ENCODE measurements at places on chromosomes 11 and 22.
A peak's percentile ranks its signal among the peaks of the same experiment; 100 is the strongest.

GRCh38 chr11:122141725-122142124 is 25.7 kb upstream of the BLID start:
- peaks cover 93% of the 10 kb centered on the region for H3K4me1 ChIP-seq
- H3K27ac ChIP-seq: peak overlapping the region; percentile 53
- peaks cover 47% of the 10 kb centered on the region for H3K36me3 ChIP-seq

- H3K27me3 ChIP-seq: no peaks in the 10 kb centered on the region
- no peaks in the 10 kb centered on the region for H3K36me3 ChIP-seq
- DNase-seq: no peak
- H3K27ac ChIP-seq: no peak overlapping the region
These were observed 62.2 kb upstream of the SOX6 start for GRCh38 chr11:16418428-16419097.

- no peaks in the 10 kb centered on the region for H3K36me3 ChIP-seq
- H3K4me3 ChIP-seq: no peak overlapping the region
- no peak for DNase-seq
- no peak overlapping the region for H3K27ac ChIP-seq
- H3K4me1 ChIP-seq: no peaks in the 10 kb centered on the region
These were observed 186.4 kb upstream of the ZBED5 start for GRCh38 chr11:11044137-11044855.

- peaks cover 24% of the 10 kb centered on the region for H3K4me1 ChIP-seq
- H3K27me3 ChIP-seq: no peaks in the 10 kb centered on the region
- DNase-seq: no peak
- H3K36me3 ChIP-seq: peaks cover 11% of the 10 kb centered on the region
- H3K27ac ChIP-seq: peak overlapping the region; percentile 89
These were observed 1.5 kb downstream of the CHEK1 start for GRCh38 chr11:125626288-125626950.

- peaks cover 6% of the 10 kb centered on the region for H3K4me1 ChIP-seq
- no peak overlapping the region for H3K4me3 ChIP-seq
- no peak overlapping the region for H3K27ac ChIP-seq
- peaks cover 33% of the 10 kb centered on the region for H3K27me3 ChIP-seq
These were observed 12.1 kb downstream of the SLC25A1 start for GRCh38 chr22:19166421-19166820.

DNA sequence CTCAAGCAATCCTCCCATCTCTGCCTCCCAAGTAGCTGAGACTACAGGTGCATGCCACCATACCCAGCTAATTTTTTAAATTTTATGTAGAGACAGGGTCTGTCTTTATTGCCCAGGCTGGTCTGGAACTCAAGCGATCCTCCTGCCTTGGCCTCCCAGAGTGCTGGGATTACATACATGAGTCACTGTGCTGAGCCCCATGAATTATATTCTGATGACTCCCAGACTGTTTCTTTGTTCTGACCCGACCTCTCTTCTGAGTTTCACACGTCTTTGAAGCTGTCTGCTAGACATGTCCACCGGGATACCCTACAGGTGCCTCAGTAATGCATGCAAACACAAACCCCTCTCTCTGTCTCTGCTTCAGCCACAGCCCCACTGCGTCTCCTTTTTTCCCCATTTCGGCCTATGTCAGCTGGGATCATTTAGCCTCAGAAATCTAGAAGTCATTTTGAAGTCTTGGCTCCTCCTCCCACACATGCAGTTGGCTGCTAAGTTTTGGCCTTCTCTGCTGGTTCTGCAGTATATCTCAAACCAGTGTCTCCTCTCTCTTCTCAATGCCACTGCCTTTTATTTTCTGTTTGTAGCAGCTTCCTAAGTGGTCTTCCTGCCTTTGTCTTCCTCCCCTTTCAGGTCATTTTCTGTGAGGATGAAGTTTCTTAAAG is 4.8 kb downstream of the VPS26B start:
- no peaks in the 10 kb centered on the region for H3K27me3 ChIP-seq
- peaks cover 6% of the 10 kb centered on the region for H3K36me3 ChIP-seq
- H3K4me3 ChIP-seq: no peak overlapping the region

DNA sequence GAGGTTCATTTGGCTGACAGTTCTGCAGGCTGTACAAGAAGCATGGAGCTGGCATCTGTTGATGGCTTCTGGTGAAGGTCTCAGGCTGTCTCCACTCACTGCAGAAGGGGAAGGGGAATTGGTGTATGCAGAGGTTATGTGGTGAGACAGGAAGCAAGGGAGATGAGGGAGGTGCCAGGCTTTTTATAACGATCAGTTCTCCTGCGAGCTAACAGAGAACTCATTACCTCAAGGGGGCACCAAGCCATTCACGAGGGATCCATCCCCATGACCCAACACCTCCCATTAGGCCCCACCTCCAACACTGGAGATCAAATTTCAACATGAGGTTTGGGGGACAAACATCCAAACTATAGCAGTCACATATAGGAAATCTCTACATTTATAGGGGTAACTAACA is 38.7 kb upstream of the E2F8 start:
- H3K4me1 ChIP-seq: no peaks in the 10 kb centered on the region
- no peak overlapping the region for H3K4me3 ChIP-seq
- no peak overlapping the region for H3K27ac ChIP-seq
- H3K27me3 ChIP-seq: peaks cover 11% of the 10 kb centered on the region

GRCh38 chr11:77384571-77384970 is 83.1 kb upstream of the GDPD4 start:
- no peak overlapping the region for H3K4me3 ChIP-seq
- H3K4me1 ChIP-seq: peaks cover 9% of the 10 kb centered on the region
- no peaks in the 10 kb centered on the region for H3K36me3 ChIP-seq
- H3K27ac ChIP-seq: no peak overlapping the region

- H3K4me3 ChIP-seq: peak overlapping the region; percentile 84
- H3K27me3 ChIP-seq: no peaks in the 10 kb centered on the region
- H3K36me3 ChIP-seq: peaks cover 18% of the 10 kb centered on the region
- H3K4me1 ChIP-seq: peaks cover 45% of the 10 kb centered on the region
- no peak for DNase-seq
- H3K27ac ChIP-seq: peak overlapping the region; percentile 97
These were observed 40.5 kb downstream of the IL18BP start for GRCh38 chr11:72039031-72039855.

DNA sequence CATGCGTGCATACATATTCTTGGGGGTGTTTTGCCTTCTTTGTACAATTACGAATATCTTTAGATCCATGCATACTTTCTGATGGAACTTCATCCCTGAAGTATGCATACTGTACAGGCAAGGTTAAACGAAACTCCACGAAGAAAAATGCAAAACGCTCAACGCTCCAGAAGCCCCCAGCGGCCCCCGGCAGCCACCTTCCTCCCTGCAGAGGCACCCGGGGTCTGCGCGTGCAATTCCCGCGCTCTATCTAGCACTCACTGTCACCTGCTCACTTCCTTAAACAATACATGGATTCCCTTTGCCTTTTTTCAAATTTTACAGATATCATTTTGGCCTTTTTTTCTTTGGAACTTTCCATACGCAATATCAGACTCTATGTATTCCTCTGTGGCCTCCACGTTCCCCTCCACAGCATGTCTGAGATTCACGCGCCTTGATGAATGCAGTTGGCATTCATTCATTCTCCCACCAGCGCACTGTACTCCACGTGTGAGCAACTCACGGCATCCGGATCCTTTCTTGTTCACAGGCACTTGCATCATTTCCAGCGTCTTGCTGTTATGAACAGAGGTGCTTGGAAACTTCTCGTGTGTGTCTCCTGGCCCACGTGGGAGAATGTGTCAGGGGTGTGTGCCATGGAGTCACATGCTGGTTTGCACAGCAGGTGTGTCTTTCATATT is 214.3 kb downstream of the CTTN start:
- H3K4me1 ChIP-seq: peaks cover 8% of the 10 kb centered on the region
- DNase-seq: peak; percentile 63
- no peaks in the 10 kb centered on the region for H3K36me3 ChIP-seq
- no peak overlapping the region for H3K27ac ChIP-seq
- peaks cover 45% of the 10 kb centered on the region for H3K27me3 ChIP-seq
- H3K4me3 ChIP-seq: no peak overlapping the region

DNA sequence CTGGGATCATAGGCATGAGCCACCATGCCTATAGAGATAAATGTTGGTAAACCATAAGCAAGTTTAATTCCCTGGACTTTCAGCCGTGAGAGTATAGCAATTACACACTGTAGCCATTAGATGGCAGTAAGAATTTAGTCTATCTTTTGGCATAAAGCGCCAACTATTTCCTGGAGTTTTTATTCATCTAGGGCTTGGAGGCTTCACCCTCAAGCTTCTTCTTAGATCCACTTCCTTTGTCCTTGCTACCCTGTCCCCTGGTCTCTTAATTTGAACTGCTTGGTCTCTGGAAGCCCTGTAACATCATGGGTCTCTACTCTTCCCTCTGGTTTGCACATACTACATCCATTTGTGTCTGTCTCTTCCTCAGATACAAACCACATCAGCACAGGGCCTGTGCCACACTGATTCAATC is 38.2 kb downstream of the OR10A6 start:
- no peaks in the 10 kb centered on the region for H3K36me3 ChIP-seq
- peak overlapping the region; percentile 76 for H3K27ac ChIP-seq
- no peak overlapping the region for H3K4me3 ChIP-seq
- no peaks in the 10 kb centered on the region for H3K27me3 ChIP-seq
- peaks cover 31% of the 10 kb centered on the region for H3K4me1 ChIP-seq

DNA sequence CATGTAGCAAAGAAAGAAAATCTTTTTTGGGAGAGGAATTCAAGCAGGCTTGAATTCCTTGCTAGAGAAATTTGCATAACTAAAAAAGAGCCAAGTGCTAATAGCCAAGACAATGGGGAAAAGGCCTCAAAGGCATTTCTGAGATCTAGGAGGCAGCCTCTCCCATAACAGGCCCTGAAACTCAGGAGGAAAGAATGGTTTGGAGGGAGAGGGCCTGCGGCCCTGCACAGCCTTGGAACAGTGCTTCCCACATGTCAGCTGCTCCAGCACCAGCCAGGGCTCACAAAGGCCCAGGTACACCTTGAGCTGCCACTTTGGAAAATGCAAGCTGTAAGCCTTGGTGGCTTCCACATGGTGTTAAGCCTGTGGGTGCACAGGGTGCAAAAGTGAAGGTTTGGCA is 55.5 kb upstream of the TSPAN18 start:
- no peaks in the 10 kb centered on the region for H3K4me1 ChIP-seq
- no peak overlapping the region for H3K27ac ChIP-seq
- H3K27me3 ChIP-seq: peaks cover 35% of the 10 kb centered on the region
- H3K4me3 ChIP-seq: no peak overlapping the region
- DNase-seq: no peak

DNA sequence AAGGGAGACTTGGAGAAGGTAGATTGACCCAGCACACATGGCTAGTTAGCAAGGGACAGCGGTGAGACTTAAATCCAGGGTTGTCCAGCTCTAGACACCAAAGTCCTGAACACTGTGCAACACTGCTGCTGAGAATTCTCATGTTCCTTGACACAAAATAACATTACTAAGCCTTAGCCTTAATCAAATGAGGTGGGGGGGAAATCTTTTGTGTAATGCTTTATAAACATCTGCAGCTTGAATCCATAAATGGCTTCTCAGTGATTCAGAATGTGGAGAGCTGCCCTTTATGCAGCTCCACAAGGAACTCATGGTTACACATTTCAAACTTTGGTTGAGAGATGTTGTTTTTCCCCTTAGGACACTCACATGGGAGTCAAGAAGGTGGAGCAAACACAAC is 80.0 kb downstream of the CD44 start:
- DNase-seq: peak; percentile 59
- peaks cover 88% of the 10 kb centered on the region for H3K36me3 ChIP-seq
- no peaks in the 10 kb centered on the region for H3K27me3 ChIP-seq
- no peak overlapping the region for H3K4me3 ChIP-seq
- peaks cover 39% of the 10 kb centered on the region for H3K4me1 ChIP-seq

GRCh38 chr11:62708392-62708791 is 916 bp downstream of the GNG3 start:
- H3K4me3 ChIP-seq: peak overlapping the region; percentile 82
- peaks cover 31% of the 10 kb centered on the region for H3K36me3 ChIP-seq
- H3K27me3 ChIP-seq: no peaks in the 10 kb centered on the region
- H3K4me1 ChIP-seq: peaks cover 29% of the 10 kb centered on the region

GRCh38 chr22:17705546-17705945 is 67.0 kb downstream of the BCL2L13 start:
- peak overlapping the region; percentile 74 for H3K27ac ChIP-seq
- no peaks in the 10 kb centered on the region for H3K36me3 ChIP-seq
- DNase-seq: no peak
- peaks cover 15% of the 10 kb centered on the region for H3K4me1 ChIP-seq
- no peaks in the 10 kb centered on the region for H3K27me3 ChIP-seq
- H3K4me3 ChIP-seq: no peak overlapping the region

DNA sequence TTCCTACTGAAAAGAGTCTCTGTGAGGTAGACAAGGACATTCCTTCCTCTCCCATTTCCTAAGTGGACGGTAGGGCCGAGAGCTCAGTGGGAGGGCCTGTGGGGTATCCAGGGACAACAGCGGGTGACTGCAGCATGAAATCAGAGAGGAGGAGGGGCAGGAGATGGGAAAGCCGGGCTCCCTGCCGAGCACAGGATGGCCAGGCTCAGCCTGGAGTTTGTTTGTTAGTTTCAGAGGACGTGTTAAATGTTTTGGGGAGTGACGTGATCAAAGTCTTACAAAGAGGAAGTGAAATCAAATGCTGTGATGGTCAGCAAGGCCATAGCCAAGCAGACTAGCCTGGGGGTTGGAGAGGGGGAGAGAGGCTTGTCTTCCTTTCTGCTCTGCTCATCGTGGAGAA is 152.7 kb downstream of the ADAMTS15 start:
- H3K4me3 ChIP-seq: no peak overlapping the region
- no peaks in the 10 kb centered on the region for H3K36me3 ChIP-seq
- peaks cover 8% of the 10 kb centered on the region for H3K4me1 ChIP-seq
- peaks cover 3% of the 10 kb centered on the region for H3K27me3 ChIP-seq
- no peak for DNase-seq

- H3K4me1 ChIP-seq: peaks cover 15% of the 10 kb centered on the region
- H3K27me3 ChIP-seq: no peaks in the 10 kb centered on the region
- peak; percentile 99 for DNase-seq
- peaks cover 9% of the 10 kb centered on the region for H3K36me3 ChIP-seq
- no peak overlapping the region for H3K4me3 ChIP-seq
These were observed 11.6 kb downstream of the PRR33 start for GRCh38 chr11:1879941-1880720.

- no peak overlapping the region for H3K27ac ChIP-seq
- DNase-seq: no peak
- H3K4me3 ChIP-seq: no peak overlapping the region
These were observed 108.3 kb downstream of the CTTN start for GRCh38 chr11:70506658-70506970.

DNA sequence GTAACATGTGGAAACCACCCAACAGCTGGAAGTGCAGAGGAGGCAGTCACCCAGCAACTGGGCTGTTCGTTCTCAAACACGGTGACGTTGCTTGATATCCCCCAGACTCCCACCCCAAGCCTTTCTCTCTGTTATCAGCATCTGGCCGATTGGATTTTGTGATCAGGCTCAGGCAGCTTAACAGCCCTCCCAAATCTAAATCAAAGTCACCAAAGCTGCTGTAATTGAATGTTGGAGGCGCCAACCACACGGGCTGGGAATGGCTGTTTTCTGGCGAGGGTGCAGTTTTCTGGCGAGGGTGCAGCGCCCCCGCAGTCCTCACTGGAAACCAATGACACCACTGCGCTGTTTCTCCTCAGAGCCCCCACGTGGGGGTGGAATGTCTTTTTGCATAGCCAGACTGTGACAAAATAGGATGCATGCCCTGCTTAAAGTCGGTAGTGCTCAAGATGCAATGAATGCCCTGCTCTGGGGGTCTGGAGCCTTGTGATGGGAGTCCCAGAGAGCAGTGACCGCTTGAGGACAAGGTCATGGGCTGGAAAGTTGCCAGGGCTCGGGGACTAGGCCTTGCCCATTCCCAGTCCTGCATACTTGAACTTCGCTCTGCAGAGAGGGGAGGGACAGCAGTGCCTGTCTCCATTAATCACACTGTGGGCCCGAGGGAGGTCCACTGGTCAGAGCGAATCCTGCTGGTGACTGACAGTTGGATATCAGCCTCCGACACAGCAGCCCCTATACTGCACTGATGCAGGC is 105.3 kb downstream of the MORC2 start:
- no peaks in the 10 kb centered on the region for H3K36me3 ChIP-seq
- no peak overlapping the region for H3K4me3 ChIP-seq
- no peaks in the 10 kb centered on the region for H3K27me3 ChIP-seq
- peaks cover 2% of the 10 kb centered on the region for H3K4me1 ChIP-seq

Measured in osteoblast (primary cell).